Panc1 (cell line): ENCODE measurements at places on chromosomes 12 and 14.

DNA sequence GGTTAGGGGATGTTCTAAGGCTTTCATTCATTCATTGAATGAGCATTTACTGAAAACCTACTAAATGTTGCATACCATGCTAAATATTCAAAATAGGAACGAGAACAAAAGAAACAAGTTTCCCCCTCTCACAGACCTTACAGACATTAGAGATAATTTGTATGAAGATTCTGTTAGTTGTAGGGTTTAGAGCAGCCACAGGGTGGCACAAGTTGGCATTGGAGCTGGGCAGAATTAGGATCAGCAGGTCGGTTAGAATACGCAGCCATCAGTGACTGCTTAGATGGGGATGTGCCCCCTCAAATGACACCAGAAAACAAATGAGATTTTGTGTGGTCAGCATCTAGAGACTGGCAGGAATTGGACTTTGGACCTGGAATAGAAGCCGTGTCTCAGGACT lies 166.3 kb upstream of the DAAM1 start:
- H3K4me1 ChIP-seq = no peaks in the 10 kb centered on the region
- H3K36me3 ChIP-seq = no peaks in the 10 kb centered on the region
- no peak overlapping the region for H3K27ac ChIP-seq
- no peak overlapping the region for H3K4me3 ChIP-seq

DNA sequence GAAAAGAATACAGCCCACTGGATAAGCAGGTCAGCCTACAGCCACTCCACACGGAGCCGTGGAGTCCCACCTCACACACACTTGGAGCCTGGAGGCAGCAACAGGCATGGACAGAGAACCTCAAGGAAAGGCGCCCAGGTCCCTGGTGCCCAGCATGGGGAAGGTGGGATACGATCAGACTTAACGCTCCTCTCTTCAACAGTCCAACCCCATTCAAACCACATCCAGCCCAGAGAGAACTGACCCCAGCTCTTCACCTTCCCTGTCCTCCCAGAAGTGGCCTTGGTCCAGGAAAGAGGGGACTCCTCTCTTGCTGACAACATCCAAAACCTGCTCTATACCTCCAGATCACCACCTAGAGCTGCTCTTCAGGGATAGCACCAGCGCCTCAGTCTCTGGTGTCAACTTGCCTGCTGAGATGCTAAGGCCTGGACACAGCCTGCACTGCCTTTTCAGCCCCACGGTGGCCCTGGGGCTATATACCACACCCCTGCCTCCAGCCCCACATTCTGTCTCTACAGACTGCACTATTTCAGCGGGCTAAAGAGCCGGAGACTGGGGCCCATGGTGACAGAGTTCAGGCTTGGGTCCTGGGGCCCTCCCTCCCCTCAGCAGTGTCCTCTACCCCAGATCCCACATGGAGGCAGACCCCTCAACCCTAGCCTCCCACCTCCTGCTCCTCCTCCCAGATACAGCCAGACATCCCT lies 7.0 kb downstream of the ADCY6 start:
- no peak overlapping the region for H3K27ac ChIP-seq
- H3K4me1 ChIP-seq = no peaks in the 10 kb centered on the region
- DNase-seq = no peak
- no peaks in the 10 kb centered on the region for H3K36me3 ChIP-seq
- H3K27me3 ChIP-seq = no peaks in the 10 kb centered on the region

GRCh38 chr12:93245543-93245942 lies 132.2 kb upstream of the NUDT4 start:
- no peak for DNase-seq
- H3K4me1 ChIP-seq = no peaks in the 10 kb centered on the region

GRCh38 chr12:53463802-53464560 lies 12.1 kb downstream of the PCBP2 start:
- H3K27ac ChIP-seq = no peak overlapping the region
- no peak for DNase-seq
- peaks cover 95% of the 10 kb centered on the region for H3K36me3 ChIP-seq
- no peak overlapping the region for H3K4me3 ChIP-seq
- no peaks in the 10 kb centered on the region for H3K27me3 ChIP-seq
- peaks cover 6% of the 10 kb centered on the region for H3K4me1 ChIP-seq

DNA sequence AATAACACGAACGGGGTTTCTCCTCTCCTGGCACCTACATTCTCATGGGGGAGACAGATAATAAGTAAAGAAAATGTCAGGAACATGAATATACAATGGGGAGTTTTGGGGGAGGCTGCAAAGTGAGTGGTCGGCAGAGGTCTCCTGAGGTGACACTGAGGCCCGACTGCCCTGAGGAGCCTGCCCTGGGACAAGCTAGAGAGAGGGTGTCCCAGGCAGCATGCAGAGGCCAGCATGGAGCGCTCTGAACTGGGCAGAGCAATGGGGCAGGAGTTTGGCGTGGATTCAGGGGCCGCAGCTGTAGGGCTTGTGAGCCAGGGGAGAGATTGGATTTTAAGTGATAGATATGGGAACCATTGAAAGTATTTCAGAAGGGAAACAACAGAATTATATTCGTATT lies 320.5 kb downstream of the CACNA1C start:
- no peak for DNase-seq
- H3K27ac ChIP-seq = no peak overlapping the region
- H3K27me3 ChIP-seq = peaks cover 2% of the 10 kb centered on the region; the same call in 1 of the 2 replicates
- no peaks in the 10 kb centered on the region for H3K4me1 ChIP-seq
- H3K4me3 ChIP-seq = no peak overlapping the region

DNA sequence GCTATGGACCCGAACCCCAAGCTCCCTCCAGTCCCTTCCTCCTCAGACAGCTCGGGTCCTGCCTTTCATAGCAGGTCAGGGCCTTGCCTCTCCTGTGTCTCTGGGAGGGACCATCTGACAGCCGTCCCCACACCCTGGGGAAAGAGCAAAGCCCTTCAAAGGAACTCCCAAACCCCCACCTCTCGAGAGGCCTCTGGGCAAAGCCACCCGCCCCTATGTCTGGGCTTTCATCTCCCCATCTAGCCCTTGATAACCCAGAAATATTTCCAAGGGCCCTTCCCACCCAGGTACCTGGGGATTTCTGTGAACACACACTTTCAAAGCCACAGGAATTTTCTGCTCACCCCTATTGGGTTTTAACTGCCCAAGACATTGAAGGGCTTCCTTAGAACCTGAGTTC lies 32.1 kb downstream of the SNRNP35 start:
- no peaks in the 10 kb centered on the region for H3K36me3 ChIP-seq
- no peak overlapping the region for H3K4me3 ChIP-seq
- H3K4me1 ChIP-seq = no peaks in the 10 kb centered on the region
- no peaks in the 10 kb centered on the region for H3K27me3 ChIP-seq

DNA sequence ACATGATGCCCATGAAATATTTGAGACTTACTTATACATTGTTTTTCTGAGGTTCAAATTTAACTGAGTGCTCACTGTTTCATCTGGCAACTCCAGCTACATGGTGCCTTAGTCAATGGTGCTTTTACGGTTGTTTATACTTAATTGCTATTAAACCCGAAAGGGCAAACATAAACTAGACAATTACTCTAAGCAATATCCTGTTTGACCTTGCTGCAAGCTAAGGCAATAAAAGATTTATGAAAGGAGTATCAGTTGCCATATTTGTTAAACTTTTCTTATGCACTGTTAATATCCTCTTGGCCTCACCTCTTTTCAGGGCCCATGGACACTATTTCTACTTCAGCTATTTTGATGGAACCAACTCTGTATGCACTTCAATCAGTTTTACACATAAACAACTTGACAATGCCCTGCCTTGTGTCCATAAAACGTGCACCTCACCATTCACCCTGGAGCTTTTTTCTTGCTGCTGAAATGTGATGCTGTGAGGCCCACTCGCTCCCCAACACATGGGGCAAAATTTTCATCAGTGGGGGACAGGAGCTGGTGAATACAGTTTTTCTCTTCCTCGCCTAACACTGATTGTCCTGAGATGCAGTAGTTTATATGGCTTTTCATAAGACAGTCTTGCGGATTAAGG lies 64.1 kb upstream of the HIF1A start:
- H3K27me3 ChIP-seq = no peaks in the 10 kb centered on the region; the same call in 1 of the 2 replicates
- H3K4me1 ChIP-seq = no peaks in the 10 kb centered on the region
- no peak overlapping the region for H3K27ac ChIP-seq
- no peak for DNase-seq
- no peaks in the 10 kb centered on the region for H3K36me3 ChIP-seq

DNA sequence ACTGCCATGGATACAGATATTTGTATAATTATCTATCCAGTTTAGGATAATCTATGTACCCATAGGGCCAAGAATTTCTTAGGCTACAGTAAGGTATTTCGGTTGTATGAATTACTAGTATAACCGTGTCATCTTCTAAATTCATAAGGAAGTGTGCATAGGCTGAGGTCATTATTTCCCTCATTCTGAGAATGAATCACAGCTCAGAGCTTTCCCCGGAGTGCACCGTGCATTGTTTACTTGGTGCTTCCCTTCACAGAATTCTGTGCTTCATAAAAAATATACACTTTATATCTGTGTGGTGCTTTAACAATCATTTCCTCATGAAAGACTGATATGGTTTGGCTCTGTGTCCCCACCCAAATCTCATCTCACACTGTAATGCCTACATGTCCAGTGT lies 514.1 kb downstream of the ETNK1 start:
- H3K27me3 ChIP-seq = no peaks in the 10 kb centered on the region
- no peak for DNase-seq
- no peak overlapping the region for H3K27ac ChIP-seq
- no peaks in the 10 kb centered on the region for H3K4me1 ChIP-seq
- no peaks in the 10 kb centered on the region for H3K36me3 ChIP-seq

GRCh38 chr14:68911594-68912227 lies 67.4 kb downstream of the ACTN1 start:
- DNase-seq = peak; percentile 38
- no peaks in the 10 kb centered on the region for H3K27me3 ChIP-seq
- no peaks in the 10 kb centered on the region for H3K4me1 ChIP-seq
- H3K4me3 ChIP-seq = no peak overlapping the region

DNA sequence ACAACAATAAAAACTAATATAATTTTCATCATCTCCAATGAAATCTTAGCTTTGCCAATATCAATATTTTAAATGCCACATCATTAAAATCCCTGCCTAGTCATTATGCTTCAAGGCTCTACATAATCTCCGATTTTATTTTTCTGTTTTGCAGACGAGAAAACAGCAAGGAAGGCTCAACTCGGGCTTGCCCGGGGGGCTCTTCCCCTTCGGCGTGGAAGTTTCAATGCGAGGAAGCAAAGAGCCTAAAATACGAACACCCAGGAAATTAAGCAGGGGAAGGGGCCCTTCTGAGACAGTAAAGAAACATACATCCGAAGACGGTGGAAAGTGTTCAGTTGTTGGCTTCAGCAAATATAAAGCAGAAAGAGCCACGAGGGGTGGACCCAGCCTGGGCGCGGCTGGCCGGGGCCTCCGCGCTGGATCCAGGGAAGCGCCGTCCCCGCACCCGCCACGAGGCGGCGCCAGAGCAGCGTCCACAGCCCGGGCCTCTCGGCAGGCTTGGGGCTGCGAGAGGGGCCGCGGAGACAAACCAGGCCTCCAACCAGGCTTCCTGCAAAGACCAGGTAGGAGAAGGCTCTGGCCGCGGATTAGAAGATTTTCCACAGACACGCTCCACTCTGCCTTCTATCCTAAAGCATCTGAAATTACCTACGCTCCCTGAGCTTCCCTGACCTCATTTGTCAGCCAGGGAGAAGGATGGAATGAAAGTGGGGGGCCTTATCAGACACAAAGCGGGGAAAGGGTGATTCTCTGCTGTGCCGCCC lies 77.2 kb downstream of the SERPINA3 start:
- H3K36me3 ChIP-seq = no peaks in the 10 kb centered on the region
- no peak overlapping the region for H3K27ac ChIP-seq
- H3K4me1 ChIP-seq = no peaks in the 10 kb centered on the region
- H3K27me3 ChIP-seq = no peaks in the 10 kb centered on the region
- DNase-seq = no peak

GRCh38 chr14:46048127-46048526 lies 603.5 kb downstream of the RPL10L start:
- no peaks in the 10 kb centered on the region for H3K36me3 ChIP-seq
- no peak overlapping the region for H3K27ac ChIP-seq
- peak; percentile 32 for DNase-seq
- no peaks in the 10 kb centered on the region for H3K4me1 ChIP-seq

DNA sequence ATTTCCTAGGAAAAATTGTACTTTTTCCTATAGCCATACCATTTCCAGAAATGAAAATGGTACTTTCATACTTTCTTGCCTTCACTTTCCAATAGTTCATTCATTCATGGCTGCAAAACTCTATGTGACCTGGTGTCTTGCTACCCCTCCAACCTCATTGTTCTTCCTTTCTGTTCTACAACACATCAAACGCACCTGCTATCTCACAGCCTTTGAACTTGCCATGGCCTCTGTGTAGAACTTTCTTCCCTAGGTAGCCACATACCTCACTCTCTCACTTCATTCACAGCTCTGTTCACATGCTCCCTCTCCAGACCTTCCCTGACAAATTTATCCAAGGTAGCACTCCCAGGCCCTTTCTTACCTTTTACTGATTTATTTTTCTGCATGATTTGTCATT lies 149.2 kb downstream of the DUSP6 start:
- no peak for DNase-seq
- H3K27me3 ChIP-seq = no peaks in the 10 kb centered on the region
- no peak overlapping the region for H3K27ac ChIP-seq
- H3K4me1 ChIP-seq = no peaks in the 10 kb centered on the region
- H3K36me3 ChIP-seq = no peaks in the 10 kb centered on the region
- H3K4me3 ChIP-seq = no peak overlapping the region

GRCh38 chr12:45974883-45975282 lies 15.5 kb downstream of the SCAF11 start:
- no peak overlapping the region for H3K4me3 ChIP-seq
- H3K36me3 ChIP-seq = no peaks in the 10 kb centered on the region; the same call in 1 of the 2 replicates
- H3K4me1 ChIP-seq = peaks cover 16% of the 10 kb centered on the region
- H3K27ac ChIP-seq = no peak overlapping the region
- H3K27me3 ChIP-seq = no peaks in the 10 kb centered on the region

DNA sequence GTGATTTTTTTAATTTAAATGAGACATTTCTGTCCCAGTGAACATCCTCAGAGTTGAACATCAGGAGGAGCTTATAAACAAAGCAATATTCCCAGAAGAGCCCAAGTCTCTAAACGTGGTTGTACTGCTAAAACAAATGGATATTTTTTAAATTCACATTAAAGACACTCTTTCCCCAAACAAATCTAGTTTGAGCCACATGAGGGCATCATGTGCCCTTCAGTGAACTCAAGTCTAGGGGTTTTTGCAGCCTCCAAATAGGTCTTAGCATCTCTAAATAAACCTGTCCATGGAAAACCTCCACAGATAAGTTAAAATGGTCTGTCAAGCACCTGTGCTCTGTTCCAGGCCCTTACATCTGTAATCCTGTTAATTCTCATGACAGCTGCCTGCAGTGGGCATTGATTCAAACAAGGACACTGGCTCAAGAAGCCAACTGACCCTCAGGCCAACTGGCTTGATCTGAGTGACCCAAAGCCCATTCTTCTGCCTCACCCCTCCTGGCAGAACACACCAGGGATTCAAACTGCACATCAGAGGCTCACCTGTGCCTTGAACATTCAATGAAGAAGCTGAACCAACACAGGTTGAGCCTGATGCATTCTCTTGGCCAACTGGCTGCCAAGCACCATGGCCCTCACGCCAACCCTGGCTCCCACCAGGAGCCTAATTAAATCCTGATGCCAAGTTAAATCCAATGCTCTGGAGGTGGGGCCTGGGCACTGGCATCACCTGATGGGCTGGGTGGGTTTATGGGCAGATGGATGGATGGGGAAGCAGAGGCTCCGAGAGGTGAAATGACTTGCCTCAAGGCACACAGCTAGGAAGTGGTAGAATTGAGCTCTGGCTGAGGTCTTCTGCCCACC lies 8.6 kb downstream of the ISCU start:
- no peaks in the 10 kb centered on the region for H3K27me3 ChIP-seq
- no peak for DNase-seq
- H3K4me3 ChIP-seq = no peak overlapping the region
- H3K27ac ChIP-seq = no peak overlapping the region
